Bronchial smooth muscle cell (primary cell): ENCODE measurements at places on chromosomes 1 and 21. TPM values are rescaled to one million over a fixed set of nuclear protein-coding genes. Genes with fewer than 3 reads are reported as not detected.

Gene FLG
- total RNA-seq = under 0.01 TPM in 1 of 2 replicates, not detected in the other

Gene CHODL
- total RNA-seq = 0.16 TPM in 1 of 2 replicates, not detected in the other

Gene KCNA3
- total RNA-seq = 0.16 and 0.26 TPM in 2 replicates

Gene RAD54L
- 0.86 and 0.95 TPM in 2 replicates for total RNA-seq

Gene TYW3
- 16.9 and 19.4 TPM in 2 replicates for total RNA-seq

Gene ITSN1
- 29.0 and 29.3 TPM in 2 replicates for total RNA-seq

Gene RGL1
- total RNA-seq = 22.2 and 22.7 TPM in 2 replicates

Gene ZNF683
- not detected in 2 replicates for total RNA-seq

Gene PTPRC
- total RNA-seq = not detected in 2 replicates

Gene HES5
- not detected in 2 replicates for total RNA-seq

Gene TNNT2
- not detected in 2 replicates for total RNA-seq

Gene TAF12
- 53.9 and 70.2 TPM in 2 replicates for total RNA-seq

Gene KCNE2
- total RNA-seq = 0.16 TPM in 1 of 2 replicates, not detected in the other

Gene KIF17
- total RNA-seq = 0.32 and 0.43 TPM in 2 replicates

Gene SLC16A4
- 47.1 and 119 TPM in 2 replicates for total RNA-seq

Gene ARF1
- total RNA-seq = 170 and 203 TPM in 2 replicates

Gene NLRP3
- total RNA-seq = not detected in 2 replicates

Gene NUP133
- total RNA-seq = 22.0 and 27.3 TPM in 2 replicates

Gene DNAH14
- total RNA-seq = 12.4 and 15.6 TPM in 2 replicates

Gene IFNGR2
- total RNA-seq = 38.6 and 52.2 TPM in 2 replicates

Gene CLDN8
- total RNA-seq = not detected in 2 replicates

Gene SPATA45
- total RNA-seq = not detected in 2 replicates

Gene VANGL1
- total RNA-seq = 4.1 and 4.5 TPM in 2 replicates

Gene IFFO2
- total RNA-seq = 3.9 and 5.6 TPM in 2 replicates

Gene CCDC185
- not detected in 2 replicates for total RNA-seq

Gene IGSF5
- total RNA-seq = 0.09 and 0.32 TPM in 2 replicates

Gene RXFP4
- total RNA-seq = not detected in 2 replicates

Gene CRABP2
- total RNA-seq = 80.6 and 167 TPM in 2 replicates

Gene FCRLB
- 0.69 and 1.6 TPM in 2 replicates for total RNA-seq

Gene TIE1
- total RNA-seq = 0.34 and 0.79 TPM in 2 replicates

Gene KRTAP19-1
- not detected in 2 replicates for total RNA-seq

Gene CACNA1E
- 0.09 TPM in 1 of 2 replicates, not detected in the other for total RNA-seq

Gene SMIM12
- 13.7 and 15.4 TPM in 2 replicates for total RNA-seq

Gene CLIC6
- 0.16 and 0.52 TPM in 2 replicates for total RNA-seq

Gene TSPAN2
- not detected in 2 replicates for total RNA-seq

Gene OR13G1
- total RNA-seq = not detected in 2 replicates

Gene FCAMR
- total RNA-seq = under 0.01 TPM in 1 of 2 replicates, not detected in the other
